Fibroblast of skin of left quadriceps (primary cell): ENCODE measurements at places on chromosomes 5 and 9.

DNA sequence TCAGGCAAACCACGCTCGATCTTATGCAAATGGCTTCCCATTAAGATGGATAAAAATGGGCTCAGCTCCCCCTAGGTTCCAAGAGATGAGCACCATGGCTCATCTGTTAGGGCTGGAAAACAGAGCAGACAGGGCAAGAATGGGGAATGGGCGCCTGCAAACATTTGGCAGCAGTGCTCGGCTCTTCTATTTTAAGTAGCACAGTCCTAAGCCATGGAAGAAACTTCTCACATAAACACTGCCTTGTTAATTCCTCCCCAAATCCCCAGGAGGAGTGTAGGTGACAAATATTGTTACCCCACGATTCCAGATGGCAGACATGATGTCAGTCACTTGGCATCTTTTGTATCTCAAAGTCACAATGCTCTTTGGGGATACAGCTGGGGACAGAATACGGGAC lies 221.8 kb downstream of the ICE1 start:
- no peak for DNase-seq

- DNase-seq, result no peak
Measured at GRCh38 chr5:116444373-116445295, 130.0 kb downstream of the SEMA6A start.

DNA sequence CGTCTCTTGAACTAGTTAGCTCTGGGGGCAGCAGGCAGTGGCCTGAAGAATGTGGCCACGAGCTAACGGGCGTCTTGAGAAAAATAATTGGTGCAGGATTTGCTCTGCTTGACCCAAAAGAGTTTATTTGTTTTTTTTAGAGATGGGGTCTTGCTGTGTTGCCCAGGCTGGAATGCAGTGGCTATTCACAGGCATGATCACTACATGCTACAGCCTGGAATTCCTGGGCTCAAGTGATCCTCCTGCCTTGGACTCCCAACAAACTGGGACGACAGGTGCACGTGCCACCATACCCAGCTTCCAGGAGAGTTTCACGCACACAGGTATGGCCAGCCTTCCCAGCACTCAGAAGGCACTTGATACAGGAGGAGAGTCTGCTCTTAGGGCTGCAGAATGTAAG lies 203.8 kb downstream of the MLLT3 start:
- no peak for DNase-seq

DNA sequence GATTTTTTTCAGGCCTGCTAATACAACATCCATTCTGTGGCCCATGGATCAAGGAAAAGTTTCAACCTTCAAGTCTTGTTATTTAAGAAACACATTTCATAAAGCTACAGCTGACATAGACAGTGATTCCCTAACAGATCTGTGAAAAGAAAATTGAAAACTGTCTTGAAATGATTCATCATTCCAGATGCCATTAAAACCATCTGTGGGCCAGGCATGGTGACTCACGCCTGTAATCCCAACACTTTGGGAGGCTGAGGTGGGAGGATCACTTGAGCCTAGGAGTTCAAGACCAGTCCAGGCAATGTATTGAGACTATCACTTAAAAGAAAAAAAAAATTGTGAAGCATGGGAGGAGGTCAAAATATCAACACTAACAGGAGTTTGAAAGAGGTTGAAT lies 6.0 kb downstream of the RAPGEF6 start:
- DNase-seq, result no peak

DNA sequence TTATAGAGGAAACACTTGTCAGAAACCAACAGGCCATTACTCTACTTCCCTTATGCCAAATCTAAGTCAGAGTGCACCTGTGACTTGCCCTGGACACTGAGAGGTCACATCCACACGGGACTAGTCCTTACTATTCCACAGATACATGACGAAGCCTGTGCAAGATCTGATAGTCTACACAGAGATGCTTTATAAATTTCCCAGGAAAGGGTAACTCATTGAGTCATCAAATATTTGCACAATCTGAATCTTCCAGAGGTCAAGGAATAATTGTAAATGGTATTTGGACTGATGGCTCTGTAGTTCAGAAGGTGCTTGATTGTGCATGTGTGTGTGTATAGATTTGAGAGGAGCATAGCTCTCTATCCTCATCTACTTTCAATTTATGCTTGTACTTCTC lies 55.2 kb upstream of the JAK2 start:
- DNase-seq, result no peak

GRCh38 chr5:94992325-94992724 lies 292.6 kb downstream of the MCTP1 start:
- DNase-seq, result no peak

DNA sequence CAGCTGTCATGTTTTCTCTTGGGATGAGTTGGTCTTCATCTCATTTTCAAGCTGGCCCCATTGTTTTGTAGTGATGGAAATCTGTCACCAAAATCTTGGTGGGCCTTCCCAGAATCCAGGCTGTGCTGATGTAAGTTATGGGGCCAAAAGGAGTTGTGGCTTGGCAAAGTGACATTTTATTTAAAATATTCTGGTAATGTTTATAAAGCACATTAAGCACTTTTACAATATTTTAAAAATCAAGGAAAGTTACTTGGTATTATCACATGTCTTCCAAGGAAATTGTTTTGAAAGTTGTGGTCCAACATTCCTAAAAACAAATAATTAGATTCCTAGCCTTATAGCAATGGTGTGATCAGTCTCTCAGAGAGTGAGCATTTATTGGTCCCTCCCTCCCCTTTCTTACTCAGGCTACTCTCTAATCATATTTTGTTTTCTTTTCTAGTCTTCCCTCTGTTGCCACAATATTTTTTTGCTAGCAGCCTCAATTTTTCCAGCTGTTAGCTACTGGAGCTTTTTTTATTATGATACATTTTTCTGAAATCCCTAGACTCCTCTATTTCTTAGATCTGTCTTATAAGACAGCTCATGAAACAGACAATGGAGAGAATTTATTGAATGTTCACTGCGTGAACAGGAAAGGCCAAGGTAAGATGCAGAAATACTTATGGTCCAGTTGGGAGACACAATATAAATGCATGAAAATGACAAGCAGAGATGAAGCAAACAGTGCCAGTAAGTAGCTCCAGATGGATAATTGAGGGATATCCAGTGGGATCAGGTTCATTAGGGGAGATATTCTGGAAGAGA lies 408.1 kb upstream of the ZNF608 start:
- DNase-seq, result peak; percentile 65

- DNase-seq, result peak; percentile 91
Measured at GRCh38 chr9:110835404-110835803, 166.8 kb downstream of the MUSK start.

GRCh38 chr9:79583952-79584654 lies 12.3 kb downstream of the TLE4 start:
- DNase-seq, result no peak

DNA sequence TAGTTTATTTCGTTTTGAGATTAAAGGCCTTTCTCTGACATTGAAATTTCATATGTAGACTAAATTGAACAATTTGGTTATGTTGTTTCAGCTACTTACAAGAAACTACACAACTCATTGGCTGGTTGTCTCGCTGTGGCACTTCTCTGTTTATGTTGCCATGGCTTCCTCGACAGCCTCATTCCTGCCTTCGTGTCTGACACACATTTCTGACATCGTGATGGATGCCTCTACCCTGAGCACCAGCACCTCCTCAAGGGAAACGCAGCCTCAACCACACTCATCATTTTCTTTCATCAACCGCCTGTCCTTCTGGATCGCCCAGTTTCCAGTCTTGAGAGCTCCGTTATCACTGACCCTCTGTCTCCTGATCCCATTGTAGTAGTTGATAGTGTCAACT lies 562.8 kb downstream of the PDE4D start:
- DNase-seq, result no peak

DNA sequence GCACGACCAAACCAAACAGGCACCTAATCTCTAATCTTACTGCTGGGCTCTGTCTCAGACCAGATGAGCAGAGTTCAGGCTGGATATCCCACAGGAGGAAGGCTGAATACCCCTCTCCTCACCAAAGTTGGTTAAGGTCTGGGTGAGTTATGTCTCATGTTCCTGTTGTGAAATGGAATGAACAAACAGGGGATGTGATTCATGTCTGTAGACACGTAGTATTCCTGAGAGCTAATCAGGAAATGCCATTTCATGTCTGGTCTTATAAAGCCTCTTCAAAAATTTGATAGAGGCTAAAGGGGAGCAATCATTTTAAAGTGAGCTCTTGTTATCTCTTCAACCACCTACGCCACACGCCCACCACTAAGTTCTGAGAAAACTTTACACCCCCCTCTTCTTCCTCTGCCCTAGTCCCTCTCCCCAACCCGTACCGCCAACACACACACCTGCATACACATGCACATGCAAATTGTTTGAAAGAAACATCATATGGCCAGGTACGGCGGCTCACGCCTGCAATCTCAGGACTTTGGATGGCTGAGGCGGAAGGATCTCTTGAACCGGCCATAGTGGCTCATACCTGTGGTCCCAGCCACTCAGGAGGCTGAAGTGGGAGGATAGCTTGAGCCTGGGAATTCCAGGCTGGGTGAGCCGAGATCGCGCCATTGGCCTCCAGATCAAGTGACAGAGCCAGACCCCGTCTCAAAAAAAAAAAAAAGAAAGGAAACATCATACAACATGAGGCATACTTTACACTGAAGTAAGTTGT lies 69.8 kb upstream of the RAI14 start:
- peak; percentile 82 for DNase-seq

DNA sequence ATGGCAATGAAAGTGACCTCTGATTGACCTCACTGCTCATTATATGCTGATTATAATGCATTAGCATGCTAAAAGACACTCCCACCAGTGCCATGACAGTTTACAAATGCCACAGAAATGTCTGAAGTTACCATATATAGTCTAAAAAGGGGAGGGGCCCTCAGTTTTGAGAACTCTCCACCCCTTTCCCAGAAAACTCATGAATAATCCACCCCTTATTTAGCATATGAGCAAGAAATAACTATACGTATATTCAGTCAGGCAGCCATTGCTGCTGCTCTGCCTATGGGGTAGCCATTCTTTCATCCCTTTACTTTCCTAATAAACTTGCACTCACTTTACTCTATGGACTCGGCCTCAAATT lies 163.1 kb downstream of the ESM1 start:
- no peak for DNase-seq

DNA sequence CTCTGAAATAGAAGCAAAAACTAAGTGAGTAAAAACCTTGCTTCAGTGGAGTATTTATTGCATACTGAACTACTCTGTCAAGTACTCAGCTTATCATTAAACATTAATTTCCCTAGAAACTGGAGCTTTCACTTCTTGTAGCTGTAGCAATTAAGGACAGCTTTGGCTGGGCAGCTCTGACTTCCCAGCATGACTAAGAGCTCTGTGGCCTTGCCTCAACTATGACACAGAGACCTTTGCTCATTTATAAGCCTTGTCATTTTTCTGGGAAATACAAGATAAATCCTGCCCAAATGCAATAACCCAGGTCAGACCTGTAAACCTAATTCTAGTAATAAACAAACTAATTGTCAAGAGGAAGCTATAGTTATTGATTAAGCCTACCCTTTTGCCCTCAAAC lies 65.4 kb upstream of the STK32A start:
- no peak for DNase-seq

GRCh38 chr5:35223787-35224395 lies 6.4 kb downstream of the PRLR start:
- DNase-seq, result no peak

DNA sequence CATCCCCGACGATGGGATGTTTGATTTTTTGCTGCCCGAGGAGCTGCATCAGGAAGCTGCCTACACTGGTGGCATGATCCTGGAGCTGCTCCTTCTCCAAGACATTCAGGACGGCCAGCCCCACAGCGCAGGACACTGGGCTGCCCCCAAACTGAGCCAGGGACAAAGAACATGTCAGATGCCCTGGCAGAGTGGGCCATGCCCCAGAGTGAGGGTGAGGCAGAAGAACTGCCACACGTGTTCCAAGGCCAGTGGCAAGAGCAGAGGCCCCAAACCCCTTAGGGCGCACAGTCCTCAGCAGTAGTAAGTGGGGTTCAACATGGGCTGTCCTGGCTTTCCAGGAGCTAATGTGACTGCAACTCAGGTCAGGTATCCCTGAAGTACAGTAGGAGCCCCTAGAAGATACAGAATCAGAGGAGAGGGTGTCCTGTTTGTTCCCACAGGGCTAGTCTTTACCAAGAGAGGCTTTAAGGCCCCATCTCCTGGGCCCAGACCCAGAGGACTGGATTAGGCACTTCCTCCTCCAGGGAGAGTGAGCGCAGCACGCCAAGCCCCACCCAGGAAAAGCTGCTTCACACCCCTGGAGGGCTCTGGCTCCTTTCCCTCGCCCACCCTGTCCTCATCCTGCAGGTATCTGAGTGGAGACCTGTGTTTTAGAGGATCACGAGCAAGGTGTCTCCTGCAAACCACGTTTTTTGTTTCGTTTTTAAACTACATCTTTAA lies 11.1 kb downstream of the HNRNPAB start:
- DNase-seq, result no peak

- no peak for DNase-seq
Measured at GRCh38 chr5:79189439-79190234, 46.3 kb upstream of the JMY start.

- no peak for DNase-seq
Measured at GRCh38 chr5:74143721-74144330, 496.7 kb downstream of the ENC1 start.

DNA sequence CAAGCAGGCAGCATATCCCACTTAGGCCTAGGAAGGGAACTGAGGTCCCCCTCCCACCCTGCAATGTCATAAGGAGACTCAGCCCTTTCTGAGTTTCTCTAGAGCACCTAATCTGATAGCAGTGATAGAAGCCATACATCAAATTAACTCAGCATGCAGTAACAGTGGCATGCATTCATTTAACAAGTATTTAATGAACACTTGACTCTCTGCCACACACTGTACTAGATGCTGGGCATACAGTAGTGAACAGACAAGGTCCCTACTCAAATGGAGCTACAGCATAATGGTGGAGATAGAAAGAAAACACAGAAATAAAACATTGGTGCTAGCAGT lies 58.6 kb downstream of the SLC22A5 start:
- DNase-seq, result no peak

DNA sequence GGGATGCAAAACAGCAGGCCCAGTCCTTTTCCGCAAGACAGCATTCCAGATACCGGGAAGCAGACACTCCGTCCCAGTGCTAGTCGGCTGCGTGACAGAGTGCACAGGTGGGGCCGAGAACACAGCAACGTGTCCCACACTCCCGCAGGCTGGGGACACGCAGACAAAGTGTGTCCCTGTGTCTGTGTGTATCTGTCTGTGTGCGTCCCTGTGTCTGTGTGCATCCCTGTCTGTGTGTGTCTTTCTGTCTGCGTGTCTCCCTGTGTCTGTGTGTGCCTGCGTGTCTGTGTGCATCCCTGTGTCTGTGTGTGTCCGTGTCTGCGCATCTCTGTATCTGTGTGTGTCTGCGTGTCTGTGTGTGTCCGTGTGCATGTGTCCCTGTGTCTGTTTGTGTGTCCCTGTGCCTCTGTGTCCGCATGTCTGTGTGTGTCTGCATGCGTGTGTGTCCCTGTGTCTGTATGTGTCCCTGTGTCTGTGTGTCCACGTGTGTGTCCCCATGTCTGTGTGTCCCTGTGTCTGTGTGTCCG lies 137.0 kb downstream of the MRPL36 start:
- no peak for DNase-seq

- no peak for DNase-seq
Measured at GRCh38 chr5:55593115-55593472, 58.3 kb upstream of the PLPP1 start.
